Activated CD4-positive, alpha-beta T cell treated with anti-CD3 and anti-CD28 coated beads, Interleukin-2, amount 50 U/mL, for 24 hours (primary cell): ENCODE measurements at places on chromosomes 7 and 10.

- no peak for DNase-seq
Measured at GRCh38 chr7:136845899-136846465, 22.5 kb upstream of the CHRM2 start.

DNA sequence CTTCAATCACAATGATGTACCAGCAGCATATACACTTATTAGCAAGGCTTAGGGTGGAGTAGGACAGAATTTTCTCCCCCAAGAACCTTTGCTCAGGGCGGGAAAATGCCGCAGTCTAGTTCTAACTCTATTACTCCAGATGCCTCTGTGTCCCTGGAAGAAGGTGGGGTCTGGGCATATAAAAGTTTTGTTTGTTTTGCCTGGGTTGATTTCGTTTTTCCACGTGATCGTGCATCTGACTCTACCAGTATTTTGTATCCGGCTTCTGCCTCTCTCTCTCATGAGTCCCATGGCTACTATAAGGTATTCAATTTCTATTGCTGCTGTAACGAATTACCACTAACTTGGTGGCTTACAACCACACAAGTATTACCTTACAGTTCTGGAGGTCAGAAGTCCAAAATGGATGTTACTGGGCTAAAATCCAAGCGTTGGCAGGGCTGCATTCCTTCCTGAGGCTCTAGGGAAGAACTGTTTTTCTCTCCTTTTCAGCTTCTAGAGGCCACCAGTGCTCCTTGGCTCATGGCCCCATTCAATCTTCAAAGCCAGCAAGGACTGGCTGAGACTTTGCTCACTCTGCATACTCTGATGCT, 181.2 kb upstream of the PRSS58 start:
- no peak for DNase-seq

GRCh38 chr7:133001727-133002126, 80.2 kb downstream of the CHCHD3 start:
- no peak for DNase-seq

GRCh38 chr10:18984531-18984930, 64.1 kb upstream of the MALRD1 start:
- DNase-seq = no peak

DNA sequence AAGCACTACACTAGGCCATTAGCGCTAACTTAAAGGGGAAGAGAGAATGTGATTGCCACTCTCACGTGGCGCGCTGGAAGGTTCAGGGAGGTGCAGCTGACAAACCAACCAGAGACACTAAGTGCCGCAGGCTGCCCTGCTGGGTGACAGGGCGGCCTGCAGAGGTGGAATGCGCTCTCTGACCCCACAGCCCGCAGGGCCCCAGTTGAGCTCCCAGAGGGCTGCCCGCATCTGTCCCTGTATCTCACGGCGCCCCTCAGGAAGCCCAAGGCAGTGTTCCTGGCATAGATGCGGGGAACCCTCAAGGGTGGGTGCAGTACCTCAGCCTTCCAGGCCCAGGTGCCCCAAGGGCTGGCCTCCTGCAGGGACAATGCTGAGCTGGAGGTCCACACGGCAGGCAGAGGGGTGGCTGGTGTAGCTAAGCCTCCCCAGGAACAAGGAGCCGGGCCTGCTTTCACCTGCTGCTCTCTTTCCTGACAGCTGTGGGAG, 66.6 kb downstream of the CALML3 start:
- DNase-seq = no peak

DNA sequence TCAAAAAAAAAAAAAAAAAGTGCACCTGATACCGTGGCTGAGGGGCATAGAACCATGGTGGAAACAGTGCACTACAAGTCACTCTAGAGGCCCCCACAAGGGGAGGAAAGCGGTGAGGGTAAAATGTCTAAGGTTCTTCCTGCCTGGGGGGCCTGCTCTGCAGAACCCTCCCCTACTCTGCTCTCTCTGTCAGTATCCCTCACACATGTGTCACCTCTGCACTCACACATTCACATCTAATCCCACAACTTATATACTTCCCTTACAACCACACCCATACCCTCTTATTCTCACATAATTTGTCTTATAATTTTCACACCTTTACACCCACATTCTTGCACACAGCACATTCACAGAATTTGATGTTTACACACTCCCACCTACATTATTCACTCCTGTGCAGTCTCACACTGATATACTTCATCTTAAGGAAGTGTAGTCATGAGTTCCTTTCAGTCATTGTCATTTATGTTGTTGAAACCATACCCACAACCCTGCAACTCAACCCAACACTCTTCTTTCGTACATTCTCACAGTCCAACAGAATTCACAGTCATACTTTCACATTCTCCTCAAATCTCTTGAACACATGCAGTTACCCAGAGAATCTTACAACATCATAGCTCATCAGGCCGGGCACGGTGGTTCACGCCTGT, 68.0 kb upstream of the PAX2 start:
- no peak for DNase-seq

DNA sequence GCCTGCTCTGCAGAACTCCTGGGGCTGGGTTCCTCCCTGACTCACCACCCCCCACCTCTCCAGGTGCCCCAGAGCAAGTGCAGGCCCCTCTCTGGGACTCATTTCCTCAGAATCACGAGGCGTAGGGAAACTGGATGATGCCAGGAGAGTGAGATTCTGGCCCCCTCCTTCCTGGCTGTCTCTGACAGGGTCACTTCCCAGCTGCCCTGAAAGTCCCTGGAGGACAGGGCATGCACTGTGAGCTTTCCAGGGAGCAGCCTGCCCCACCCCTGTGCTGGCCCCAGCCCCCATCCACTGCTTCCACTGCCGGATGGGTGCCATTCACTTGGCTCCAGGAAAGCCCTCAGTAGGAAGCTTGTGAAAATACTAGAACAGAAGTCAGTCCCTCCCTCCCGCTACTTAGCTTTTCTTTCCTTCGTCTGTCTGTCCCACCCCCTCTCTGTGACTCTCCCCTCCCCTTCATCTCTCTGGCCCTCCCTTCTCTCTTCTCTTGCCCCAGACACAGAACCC, 10.4 kb downstream of the TACR2 start:
- no peak for DNase-seq

- no peak for DNase-seq
Measured at GRCh38 chr10:28181478-28182096, 121.3 kb downstream of the MPP7 start.

- DNase-seq = no peak
Measured at GRCh38 chr10:130984686-130985085, 326.8 kb downstream of the TCERG1L start.

GRCh38 chr10:84214612-84215235, 10.6 kb downstream of the LRIT2 start:
- no peak for DNase-seq

DNA sequence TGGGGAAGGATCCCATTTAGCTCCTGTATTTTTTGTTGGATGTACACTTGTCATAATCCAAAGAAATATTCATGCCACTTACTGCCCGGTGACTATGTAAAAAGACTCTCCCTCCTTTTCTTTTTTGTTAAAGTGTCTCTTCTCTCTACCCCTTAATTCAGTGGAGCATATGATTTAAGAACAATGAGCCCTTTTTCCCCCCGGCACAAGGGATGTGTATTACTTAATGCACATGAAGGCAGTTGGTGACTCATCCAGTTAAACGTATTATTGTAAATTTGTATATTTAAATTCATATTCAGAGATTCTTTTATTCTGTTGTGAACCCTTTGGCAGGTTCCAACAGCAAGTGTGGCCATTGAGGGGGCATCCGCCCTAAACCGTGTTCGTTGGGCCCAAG, 241.9 kb downstream of the SLC25A13 start:
- DNase-seq = no peak

- DNase-seq = no peak
Measured at GRCh38 chr10:128993911-128994538, 473.0 kb upstream of the MGMT start.

DNA sequence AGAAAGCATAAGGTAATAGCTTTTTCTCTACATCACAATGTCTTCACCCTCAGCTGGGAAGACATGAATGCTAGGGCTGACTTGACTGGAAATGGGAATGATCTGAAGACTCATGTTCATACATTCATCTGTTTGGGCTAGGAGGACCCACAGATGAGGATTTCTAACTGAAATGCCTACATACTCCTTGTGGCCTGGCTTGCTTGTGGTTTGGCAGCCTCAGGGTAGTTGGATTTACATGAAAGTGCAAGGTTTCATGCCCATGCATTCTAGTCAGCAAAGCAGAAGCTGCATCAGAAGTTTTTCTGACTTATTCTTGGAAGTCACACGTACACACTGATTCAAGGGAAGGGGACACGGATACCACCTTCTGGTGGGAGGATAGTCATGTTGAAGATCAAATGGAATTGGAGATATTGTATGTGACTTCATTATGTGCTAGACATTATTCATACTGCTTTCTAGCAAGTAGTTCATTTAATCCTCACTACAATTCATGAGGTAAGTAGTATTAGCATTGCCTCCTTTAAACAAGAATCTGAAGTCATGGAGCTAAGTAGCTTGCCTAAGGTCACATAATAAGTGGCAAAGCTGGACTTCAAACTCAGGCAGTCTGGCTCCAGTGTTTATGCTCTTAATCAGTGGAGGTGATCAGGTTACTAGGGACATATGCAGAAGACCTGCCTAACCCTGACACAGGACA, 957.0 kb downstream of the LRMDA start:
- no peak for DNase-seq

DNA sequence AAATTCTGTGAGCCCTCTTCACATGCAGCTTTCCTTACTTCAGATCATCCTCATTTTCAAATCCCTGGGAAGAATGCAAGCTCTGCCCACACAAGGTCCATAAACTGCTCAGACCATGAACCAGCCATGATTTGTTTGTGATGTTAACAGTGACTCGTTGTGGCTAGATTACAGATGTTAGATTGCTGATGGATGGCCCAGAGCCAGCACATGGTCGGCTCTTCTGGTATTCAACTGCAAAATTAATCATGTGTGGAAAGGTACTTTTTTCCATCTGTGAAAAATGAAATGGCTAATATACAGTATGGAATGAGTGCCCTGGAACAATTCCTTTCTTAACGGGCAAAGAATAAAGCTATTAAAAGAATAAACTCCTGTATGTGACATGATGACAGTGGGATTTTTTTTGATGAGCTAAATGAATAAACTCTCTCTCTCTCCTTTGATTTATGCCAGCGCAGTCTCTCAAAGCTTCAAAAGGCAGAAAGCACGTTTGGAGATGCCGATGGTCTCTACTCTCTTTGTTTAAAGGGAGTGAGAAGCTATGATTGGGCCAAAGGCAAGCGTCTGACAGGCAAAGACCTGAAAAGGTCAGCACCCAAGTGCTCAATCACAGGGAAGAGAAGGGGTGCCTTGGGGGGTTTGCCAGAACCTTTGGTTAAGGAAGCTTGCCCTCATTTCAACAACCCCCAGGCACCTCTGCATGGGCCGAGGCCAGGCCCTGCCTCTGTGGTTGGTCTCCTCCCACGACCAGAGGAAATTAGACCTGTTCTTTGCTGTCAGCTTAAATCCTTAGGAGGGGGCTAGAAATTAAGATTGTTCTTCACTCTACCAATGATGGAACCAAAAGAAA, 444.0 kb upstream of the NFE2L3 start:
- no peak for DNase-seq
